Right ventricle myocardium superior (tissue), 1 donor: ENCODE measurements at places on chromosomes 4 and X. TPM values are rescaled to one million over a fixed set of nuclear protein-coding genes. Genes with fewer than 3 reads are reported as not detected.

DNA sequence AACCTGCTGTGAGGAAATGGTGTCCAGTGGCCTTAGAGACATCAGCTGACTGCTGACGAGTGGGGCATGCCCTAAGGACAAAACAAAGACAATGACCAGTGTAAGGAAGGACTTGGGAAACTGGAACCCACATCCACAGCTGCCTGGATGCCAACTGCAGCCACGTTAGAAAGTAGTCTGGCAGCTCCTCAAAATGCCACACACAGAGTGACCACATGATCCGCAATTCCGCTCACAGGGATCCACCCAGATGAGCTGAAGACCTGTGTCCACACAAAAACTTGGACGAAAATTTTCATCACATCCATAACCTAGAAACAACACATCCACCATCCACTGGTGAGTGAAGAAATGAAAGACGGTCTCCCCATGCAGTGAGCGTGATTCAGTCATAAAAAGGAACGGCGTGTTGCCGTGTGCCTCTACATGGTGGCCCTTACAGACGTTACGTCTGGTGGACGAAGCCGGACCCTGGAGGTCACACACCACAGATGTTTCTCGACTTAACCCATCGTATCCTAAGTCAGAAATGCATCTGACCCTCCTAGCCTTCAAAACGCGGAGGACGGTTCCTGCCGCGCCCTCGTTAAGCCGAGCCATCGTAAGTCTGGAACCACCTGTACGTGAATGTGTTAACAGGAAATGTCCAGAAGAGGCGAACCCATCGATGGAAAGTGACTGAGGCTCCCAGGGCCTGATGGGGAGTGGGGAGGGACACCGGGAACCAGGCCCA is 40.6 kb upstream of the MXD4 start:
- DNase-seq = no peak

DNA sequence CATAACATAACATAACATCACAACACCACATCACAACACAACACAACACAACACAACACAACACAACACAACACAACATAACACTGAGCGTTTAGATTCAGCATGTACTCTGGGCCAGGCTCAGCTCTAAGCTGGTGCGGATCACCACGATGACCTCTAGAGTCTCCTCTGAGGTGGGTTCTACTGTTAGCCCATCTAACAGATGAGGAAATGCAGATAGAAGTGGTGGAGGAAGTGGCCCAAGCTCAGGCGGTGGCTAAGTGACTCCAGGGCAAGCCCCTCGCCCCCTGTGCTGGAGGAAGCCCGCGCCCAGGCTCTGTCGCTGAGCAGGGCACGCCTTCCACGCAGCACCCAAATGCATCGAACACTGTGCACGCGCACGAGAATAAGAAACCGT is 45.3 kb upstream of the CDKN2AIP start:
- DNase-seq = no peak

RHOXF1 gene
- not detected for total RNA-seq

PYURF gene
- total RNA-seq = 51.5 TPM

DNA sequence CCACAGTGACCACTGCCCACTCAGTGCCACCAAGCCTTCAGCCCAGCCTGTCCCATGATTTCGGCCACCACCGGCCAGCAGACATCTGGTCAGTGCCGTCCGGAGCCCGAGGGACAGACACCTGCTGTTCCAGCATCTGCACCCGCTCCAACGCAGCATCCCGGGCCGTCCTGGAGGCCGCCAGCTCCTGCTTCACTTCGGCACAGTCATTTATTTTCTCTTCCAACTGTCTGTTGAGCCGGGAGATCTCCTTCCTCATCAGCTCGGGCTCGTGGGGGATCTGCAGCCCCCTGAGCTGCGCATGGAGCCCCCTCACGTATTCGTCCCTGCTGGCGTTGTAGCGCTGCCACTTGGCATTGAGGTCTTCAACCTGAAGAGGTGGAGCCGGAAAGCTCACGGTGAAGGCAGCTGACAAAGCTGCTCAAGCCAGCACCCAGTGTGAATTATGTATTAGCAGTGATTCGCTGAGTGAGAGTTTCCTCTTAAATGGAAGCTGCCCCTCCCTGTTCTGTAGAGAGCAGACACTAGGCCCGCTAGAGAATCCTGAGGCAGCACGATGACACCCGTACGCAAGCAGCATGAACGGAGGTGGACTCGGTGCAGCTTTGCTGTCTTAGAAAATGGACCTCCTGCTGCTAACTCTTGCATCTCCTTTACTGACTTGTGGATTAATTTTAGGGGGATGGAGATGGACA is 11.4 kb downstream of the TNIP2 start:
- no peak for DNase-seq

DNA sequence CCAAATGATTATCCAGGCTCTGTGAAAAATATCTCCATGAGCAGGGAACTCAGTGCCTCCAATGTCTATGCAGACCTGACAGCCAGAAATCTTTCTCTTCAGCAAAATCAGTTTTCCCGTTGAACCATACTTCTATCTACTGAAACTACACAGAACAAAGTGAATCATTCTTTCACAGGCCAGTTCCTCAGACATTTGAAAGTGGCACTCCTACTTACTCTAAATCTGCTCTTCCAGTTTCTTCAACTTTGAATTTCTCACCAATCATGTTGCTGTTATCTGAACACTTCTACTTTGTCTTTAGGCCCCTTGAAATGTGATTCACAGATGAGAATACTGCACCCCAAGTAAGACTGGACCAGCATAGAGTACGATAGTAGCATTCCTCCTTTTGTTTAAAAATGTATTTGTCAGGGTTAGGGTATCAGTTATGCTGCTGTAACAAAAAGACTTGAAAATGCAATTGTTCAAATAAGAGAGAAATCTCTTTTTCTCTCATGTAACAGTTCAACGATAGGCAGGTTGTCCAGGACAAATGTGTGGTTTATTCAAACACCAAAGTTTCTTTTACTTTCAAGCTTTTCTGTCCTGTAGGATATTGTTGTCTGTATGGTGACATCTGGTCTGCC is 210.6 kb upstream of the KLF3 start:
- DNase-seq = no peak

N4BP2 gene
- 3.9 TPM for total RNA-seq

DNA sequence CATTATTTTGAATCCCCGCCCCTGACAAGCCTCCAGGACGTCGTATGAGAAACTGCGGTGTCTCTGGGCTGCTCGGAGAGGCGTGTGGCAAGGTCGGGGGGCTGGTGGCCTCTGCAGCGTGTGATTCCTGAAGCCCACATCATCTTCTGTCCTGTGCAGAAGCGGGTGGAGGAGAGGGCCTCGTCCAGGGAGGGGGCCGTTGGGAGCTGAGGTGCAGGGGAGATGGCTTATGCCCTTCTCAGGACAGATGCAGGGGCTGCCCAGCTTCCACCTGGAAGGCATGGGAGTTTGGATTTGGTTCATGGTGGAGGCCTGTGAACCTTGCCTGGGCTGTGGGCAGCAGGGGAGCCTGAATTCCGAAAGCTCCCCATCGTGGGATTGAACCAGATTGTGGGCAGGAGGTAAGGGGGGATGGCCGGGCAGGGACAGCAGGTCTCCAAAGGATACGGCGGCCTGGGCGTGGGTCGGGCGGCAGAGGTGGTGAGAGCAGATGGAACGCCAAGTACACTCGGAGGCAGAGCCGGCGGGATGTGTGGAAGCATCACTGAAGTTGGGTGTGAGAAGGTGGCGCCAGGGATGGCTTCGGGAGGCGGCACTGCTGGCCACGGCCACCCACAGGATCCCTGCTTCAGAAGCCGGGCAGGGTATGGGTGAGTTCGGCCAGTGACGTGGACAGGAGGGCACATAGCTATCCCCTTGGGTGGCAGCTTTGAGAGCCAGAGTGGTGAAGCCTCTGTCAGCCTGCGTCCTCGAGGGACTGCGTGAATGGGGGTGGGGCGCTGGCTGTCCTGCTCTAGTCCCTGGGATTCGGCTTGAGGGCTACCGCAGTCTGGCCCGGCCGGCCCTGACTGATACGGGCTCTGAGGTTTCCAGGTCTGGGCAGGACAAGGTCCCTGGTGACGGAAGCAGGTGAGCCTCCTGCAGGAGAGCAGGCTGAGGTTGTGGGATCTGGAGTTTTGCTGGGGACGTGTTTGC is 76.3 kb upstream of the ADRA2C start:
- DNase-seq = peak; percentile 34
